ENCODE measurements at places on chromosomes 1 and 21.

GRCh38 chr1:86085741-86086409, 70.7 kb downstream of the COL24A1 start:
- no peak for DNase-seq

- DNase-seq = no peak
These were observed 116.0 kb downstream of the IER5 start for GRCh38 chr1:181204530-181204929.

DNA sequence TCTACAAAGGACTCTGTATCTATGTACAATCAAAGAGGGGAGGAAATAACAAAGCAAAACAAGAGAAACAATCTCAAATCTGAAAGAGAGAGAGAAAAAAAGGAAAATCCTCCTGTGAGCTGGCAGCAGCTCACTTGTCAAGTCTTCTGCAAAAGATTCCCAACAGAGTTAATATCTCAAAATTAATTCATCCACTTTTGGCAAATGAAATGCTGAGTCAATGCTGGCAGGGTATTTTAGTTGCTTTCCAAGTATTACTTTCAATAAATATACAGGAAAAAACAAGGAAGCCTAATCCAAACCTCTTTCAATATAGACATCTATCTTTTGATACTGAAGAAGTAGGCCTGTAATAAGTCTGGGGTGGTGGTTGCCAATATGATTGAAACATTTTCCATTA, 613.9 kb upstream of the NEGR1 start:
- no peak for DNase-seq

DNA sequence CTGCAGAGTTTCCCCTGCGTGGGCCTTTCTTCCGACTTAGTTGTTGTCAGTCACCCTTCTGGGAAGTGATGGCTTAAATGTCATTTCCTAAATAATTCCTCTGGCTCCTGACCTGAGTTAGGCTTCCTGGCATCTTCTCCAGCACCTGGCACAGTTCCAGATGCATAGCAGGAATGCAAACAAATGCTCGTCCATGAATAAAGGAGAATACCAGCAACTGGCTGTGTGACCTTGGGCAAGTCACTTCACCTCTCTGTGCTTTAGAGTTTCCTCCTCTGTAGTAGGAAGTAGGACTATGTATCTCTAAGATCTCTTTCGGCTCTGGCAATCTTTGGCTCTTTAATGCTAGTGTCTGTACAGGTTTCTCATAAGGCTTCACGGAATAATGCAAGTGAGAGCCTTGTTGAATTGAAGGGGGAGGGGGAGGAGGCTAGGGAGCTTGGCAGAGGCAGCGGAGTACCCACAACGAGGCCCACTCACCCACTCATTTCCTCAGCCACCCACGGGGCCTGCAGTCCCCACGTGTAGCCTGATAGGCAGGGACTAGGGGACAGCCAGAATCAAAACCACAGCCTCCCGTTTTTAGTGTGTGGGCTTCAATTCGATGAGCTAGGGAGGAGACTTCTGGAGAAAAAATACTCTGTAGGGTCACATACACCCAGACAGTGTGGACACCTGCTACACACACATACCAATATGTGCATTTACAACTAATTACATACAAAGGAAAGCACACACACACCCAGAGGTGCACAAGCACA, 48.1 kb downstream of the TENT5C start:
- DNase-seq = no peak

- DNase-seq = peak; percentile 81
These were observed at the start of gene ABCG1 for GRCh38 chr21:42218836-42219605. Gene ABCG1, plus strand, starts transcription at chr21:42219140. Its CDS starts 123 bp downstream, at chr21:42219263.
